Inflammatory macrophage (primary cell): ENCODE measurements at places on chromosomes 12 and 14.

DNA sequence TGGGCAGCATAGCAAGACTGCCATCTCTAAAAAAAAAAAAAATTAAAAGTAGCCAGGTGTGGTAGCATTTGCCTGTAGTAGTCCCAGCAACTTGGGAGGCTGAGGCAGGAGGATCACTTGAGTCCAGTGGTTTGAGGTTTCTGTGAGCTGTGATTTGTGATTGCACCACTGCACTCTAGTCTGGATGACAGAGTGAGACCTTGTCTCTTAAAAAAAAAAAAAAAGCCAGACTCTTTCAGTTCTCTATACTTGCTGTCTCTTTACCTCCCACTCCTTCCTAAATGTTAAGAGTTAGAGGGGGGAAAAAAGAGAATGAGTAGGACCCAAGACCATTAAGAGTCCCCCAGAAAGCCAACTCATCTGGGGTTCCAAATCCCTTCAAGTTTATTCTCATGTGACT is 17.8 kb downstream of the EIF2S1 start:
- DNase-seq, result peak; percentile 35

GRCh38 chr14:103748534-103748857 is 32.9 kb downstream of the ZFYVE21 start:
- DNase-seq, result no peak

DNA sequence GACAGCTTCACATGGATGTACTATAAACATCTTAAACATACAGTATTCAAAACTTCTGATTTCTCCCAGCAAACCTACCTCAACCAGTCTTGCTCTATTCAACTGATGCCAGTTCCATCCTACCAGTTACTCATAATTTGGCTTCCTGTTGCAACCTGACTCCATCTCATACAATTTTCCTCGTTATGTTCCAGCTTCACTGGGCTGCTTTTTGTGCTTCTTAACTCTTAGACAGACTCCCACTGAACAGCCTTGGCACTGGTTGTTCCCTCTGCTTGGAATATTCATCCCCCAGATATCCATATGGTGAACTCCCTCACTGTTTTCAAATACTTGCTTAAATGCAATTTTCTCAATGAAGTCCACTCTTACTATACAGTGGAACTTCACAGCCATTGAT is 249.2 kb downstream of the AEBP2 start:
- no peak for DNase-seq

- DNase-seq, result peak; percentile 89
These were observed 1.2 kb downstream of the DYRK2 start for GRCh38 chr12:67649570-67650387.

DNA sequence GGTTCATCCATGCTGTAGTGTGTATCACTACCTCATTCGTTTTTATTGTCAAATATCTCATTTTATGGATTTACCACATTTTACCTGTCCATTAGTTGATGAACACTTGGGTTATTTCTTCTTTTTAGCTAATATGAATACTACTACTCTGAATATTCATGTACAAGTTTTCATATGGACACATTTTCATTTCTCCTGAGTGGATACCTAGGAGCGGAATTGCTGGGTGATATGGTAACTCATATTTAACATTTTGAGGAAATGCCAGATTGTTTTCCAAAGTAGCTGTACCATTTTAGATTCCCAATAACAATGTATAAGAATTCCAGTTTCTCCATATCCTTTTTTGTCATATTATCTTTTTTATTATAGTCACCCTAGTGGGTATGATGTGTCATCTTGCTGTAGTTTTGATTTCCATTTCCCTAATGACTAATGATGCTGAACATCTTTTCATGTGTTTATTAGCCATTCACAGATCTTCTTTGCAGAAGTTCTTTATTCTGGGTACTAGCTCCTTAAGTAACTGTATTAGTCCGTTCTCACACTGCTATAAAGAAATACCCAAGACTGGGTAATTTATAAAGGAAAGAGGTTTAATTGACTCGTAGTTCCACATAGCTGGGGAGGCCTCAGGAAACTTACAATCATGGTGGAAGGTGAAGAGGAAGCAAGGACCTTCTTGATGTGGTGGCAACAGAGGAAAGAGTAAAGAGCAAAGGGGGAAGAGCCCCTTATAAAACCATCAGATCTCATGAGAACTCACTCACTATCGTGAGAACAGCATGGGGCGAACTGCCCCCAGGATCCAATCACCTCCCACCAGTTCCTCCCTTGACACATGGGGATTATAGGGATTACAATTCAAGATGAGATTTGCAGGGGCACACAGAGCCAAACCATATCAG is 11.9 kb downstream of the NRDE2 start:
- no peak for DNase-seq

DNA sequence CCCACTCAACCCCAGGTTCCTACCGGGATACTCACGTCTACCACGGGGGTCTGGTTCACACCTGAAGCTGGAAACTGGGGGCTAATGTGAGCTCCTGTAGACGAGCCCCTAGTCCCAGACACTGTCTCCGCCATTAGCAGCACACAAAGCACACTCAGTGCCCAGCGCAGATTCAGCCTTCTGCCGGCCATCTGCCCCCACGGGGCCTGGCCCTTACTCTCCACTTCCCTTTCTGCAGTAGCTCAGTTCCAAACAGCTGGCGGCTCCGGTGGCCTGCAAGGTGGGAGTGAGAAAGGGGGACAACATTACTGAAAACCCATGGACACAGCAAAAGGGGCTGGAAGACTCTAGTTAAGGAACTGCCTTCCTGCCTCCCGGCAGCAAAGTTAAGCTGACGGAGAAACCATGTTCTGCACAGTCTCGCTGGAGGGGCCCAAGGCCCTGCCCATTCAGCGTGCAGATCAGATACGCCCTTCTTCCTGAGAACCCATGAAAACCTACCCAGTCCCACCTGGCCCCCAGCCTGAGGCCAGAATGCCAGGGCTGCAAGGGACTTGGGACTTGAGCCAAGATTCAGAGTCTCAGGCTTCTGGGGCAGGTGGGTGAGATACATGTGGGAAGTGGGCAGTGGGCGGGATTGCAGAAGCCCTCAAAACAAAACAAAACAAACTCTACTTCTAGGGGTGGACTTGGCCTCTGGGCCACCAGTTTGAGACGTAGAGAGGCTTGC is 2.1 kb downstream of the SLC8B1 start:
- DNase-seq, result peak; percentile 49

GRCh38 chr12:93154753-93155480 is 222.8 kb upstream of the NUDT4 start:
- DNase-seq, result peak; percentile 58

DNA sequence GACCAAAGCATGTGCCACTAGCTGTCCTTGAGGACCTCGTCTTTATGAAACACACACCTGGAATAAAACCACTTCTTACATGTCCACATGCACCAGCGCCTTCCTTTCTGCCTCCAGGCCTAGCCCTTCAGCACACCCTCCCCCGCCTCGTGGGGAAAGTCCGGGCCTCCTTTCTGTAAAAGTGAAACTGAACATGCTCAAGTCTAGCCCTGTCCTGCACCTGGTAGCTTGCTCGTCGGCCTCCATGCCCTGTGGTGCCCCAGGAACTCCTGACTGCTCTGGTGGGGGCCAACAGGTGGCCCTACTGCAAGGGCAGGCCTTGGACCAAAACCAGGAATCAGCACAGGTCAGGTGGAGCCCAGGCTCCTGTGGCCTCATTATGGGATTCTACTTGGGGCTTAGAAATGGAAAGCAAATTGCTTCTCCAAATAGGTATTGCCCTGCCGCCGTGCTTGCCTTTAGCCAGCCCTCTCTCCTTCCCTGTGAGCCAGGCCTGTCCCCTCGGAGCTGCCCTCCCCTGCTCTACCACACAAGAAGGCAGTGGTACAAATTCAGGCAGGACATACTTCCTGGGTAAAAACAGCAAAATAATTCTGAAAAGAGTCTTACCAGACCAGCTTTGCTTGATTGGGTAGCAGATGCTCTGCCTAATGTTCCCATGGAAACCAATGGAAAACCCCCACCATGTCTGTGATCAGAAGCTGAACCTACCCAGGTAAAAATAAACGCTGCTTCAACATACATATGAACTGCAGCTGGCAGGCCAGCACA is 43.5 kb downstream of the ERH start:
- DNase-seq, result no peak

- DNase-seq, result no peak
These were observed 83.7 kb upstream of the IGF1 start for GRCh38 chr12:102564026-102564425.

DNA sequence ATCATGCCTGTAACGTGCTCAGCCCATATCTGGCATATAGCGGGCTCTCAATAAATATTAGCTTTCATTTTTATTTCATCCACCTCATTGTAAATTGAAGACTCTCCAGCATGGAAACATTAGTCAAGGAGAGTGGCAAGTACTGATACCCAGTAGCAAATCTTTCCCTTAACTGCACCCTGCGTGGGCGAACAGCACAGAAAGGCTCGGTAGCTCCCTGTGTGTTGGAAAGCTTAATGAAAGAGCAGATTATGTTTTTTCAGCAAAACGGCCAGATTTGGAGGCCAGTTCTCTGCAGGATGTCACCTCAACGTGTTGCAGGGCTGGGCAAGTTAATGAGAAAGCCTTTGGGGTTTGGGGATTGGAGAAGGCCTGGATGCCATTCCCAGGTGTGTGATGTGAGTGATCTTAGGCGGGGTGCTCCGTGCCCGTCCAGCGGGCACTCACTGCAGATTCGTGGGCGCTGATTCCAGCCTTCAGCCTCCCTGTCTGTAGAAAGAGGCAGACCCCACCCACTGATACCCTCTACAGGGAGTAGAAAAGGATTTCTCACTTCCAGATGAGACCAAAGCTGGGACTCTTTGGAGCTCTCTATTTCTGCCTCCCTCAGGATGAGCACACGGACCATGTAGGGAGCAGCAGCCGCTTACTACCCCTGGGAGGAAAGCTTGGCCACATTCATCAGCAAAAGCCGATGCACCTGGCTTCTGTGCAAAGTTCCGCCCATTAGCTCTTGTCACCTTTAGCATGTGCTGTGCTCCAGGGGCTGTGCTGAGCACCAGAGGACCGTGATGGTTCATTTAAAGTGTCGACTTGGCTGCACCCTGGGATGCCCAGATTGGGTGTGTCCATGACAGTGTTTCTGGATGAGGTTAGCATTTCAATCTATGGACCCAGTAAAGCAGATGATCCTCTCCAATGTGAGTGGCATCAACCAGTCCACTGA is 29.1 kb downstream of the C14orf132 start:
- no peak for DNase-seq

- DNase-seq, result no peak
These were observed 1.3 kb upstream of the PTGDR start for GRCh38 chr14:52266179-52266578.

GRCh38 chr14:102471921-102472790 is 37.4 kb downstream of the ANKRD9 start:
- DNase-seq, result no peak

- no peak for DNase-seq
These were observed 9.3 kb upstream of the ESPL1 start for GRCh38 chr12:53258541-53259539.

DNA sequence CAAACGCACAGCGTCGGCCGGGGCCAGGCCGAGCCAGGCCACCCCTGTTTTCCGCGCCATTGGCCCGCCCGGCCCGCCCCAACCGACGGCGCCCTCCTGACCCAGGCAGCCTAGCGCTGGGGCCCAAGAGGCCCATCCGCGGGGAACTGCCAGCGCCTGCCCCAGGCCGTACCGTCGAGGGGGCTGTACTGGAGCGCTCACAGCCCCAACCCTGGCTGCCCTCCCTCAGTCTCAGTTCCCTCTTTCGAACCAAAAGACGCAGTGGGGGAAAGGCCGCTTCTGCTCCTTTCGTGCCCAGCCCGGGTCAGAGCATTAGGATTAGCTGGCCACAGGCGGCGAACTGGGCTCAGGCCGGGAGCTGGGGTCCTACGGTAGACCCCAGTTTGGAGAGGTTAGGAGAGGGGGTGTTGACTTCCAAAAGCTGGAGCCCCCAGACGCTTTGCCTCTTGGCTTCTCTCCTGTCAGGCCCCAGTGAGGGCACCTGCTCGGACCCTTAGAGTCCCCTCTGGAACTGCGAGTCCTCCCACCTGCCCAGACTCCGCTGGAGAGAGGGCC is 1.9 kb downstream of the NKX2-1 start:
- no peak for DNase-seq

DNA sequence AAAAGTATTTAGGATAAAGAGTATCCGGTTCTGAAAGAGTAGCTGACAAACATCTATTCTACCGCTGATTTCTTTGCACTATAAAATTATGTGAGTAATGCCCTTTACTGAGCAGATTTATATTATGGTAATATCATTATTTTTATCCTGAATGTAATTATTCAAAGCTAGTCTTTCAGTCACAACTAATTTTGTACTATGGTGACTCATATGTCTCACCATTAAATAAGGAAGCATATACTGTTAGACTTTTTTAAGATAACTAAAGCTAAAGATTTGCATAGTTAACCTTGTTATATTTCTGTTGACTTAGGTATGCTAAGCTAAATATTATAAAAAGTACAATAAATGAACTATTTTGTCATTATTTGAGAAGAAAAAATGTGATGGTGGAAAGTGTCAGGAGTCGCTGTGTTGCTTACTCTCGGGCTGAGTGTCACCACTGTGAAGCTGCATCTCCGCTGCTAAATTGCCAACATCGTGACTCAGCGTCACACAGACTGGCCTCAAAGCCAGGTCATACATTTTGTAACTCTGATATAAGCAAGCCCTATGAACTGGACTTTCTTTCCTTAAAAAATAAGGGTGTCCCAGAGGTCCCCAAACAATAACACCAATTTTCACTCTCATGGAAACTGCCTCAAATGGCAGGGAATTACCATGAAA is 69.1 kb upstream of the SSTR1 start:
- DNase-seq, result no peak

DNA sequence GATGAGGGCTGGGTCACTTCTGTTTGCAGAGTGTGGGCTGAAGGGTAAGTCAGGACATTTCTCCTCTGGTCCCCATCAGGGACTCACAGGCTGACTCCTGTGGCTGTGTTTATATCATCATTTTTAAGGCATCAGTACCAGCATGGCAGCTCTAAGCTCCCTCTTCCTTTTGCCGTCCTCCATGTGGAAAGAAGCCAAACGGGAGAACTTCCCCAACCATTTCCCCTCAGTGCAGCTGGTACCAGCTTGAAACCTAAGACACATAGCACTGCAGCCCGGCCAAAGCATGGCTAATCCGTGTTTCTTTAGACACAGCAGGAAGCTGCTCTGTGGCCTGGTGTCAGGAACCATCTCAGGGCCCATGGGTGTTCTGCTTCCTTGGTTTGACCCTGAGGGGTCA is 31.9 kb upstream of the ATP2A2 start:
- peak; percentile 23 for DNase-seq

DNA sequence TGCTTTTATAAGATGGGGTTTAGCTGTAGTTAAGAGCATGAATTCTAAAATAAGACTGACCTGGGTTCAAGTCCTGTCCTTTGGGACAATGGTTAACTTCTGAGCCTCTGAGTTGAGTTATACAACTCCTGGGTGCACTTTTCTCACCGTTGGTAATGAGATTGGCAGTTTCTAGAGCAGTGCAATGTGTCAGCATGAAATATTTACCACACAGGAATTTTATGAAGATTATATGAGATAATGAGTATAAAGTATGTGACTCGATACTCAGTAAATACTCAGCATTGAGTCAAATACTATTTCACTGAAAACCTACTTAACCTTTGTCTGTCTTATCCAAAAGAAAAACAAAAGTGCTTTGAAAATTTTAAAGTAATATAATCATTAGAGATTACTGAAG is 214.2 kb downstream of the CPNE8 start:
- no peak for DNase-seq
